ENCODE measurements at places on chromosomes 5 and 9. TPM values are rescaled to one million over a fixed set of nuclear protein-coding genes. Genes with fewer than 3 reads are reported as not detected.

The MIER3 gene
- total RNA-seq, result 21.0 TPM

The CCNO gene
- not detected for total RNA-seq

The PCDHB15 gene
- not detected for total RNA-seq

The MED10 gene
- 49.9 TPM for total RNA-seq

The PCDHB11 gene
- not detected for total RNA-seq

The SPATA9 gene
- total RNA-seq, result 1.4 TPM

The PGM5 gene
- not detected for total RNA-seq

The PIP5KL1 gene
- 2.7 TPM for total RNA-seq

The FAM78A gene
- total RNA-seq, result 46.2 TPM

- DNase-seq, result no peak
These were observed 1.6 kb downstream of the CENPP start for GRCh38 chr9:92327283-92327850.

DNA sequence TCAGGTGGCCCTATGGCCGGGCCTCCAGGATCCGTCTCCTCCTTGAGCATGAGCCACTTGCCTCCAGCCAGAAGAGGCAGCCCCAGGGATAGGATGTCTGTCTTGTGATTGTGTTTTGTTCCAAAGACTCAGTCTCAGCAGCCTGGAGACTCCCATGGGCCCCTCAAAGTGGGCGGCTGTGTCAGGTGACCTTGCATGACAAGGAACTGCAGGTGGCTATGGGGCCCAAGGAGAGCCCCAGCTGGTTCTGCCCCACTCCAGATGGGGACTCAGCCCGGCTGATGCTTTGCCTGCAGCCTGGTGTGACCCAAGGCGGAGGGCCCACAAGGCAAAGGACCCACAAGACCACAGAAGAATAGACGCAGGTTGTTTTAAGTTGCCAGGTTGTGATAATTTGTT is 284.3 kb upstream of the IRX4 start:
- no peak for DNase-seq

- DNase-seq, result no peak
These were observed 16.3 kb downstream of the XRCC4 start for GRCh38 chr5:83093692-83094091.

- DNase-seq, result no peak
These were observed 77.5 kb downstream of the CERT1 start for GRCh38 chr5:75433814-75434506.

- no peak for DNase-seq
These were observed 6.2 kb upstream of the GSN start for GRCh38 chr9:121261755-121262154.

GRCh38 chr9:126806336-126806735 is 1.5 kb downstream of the ZBTB43 start:
- DNase-seq, result no peak

DNA sequence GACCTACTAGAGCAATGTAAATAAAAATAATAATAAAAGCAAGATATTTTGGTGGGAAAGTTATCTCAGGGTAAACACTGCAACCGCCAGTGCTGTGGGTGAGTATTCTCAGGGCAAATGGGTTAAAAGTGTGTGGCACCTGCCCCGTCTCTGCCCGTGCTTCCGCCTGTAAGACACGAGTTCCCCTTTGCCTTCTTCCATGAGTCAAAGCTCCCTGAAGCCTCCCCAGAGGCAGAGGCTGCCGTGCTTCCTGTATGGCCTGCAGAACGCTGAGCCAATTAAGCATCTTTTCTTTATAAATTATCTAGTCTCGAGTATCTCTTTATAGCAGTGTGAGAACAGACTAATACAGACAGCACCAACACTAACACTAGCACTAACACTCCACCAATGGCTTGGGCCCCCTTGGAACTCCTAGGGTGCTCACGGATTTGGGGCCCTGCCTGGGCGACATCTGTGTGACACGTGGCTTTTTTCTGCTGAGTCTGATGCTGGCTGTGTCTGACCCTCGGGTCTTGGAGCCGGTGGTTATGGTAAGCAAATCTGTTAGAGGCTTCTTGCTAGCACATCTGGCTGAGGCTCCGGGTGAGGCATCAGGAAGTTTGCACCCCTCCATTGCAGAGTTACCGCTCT is 10.6 kb downstream of the PLEKHG4B start:
- no peak for DNase-seq

- DNase-seq, result no peak
These were observed 1.3 kb downstream of the NPDC1 start for GRCh38 chr9:137044502-137045177.

GRCh38 chr9:100670719-100671118 is 92.8 kb downstream of the CAVIN4 start:
- DNase-seq, result no peak

DNA sequence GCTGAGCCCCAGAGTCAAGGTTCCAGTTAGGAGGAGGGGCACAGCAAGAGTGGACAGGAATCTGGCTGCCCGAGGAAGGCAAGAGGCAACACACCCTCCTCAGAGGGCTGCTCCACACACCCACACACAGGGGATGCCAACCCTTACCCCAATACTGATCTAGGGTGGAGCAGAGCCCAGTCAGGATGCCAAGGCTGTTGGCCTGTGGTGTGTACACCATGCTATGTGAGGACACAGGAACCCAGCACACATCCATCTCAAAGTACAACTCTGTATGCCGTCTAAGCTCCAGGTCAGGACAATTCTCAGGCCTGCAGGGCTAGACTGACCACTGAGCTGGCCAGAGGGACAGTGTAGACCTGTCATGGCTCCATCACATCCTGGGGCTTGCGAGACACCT is 2.6 kb downstream of the SEPTIN8 start:
- DNase-seq, result no peak

GRCh38 chr5:103973669-103974068 is 411.1 kb upstream of the NUDT12 start:
- no peak for DNase-seq

GRCh38 chr5:3605298-3606010 is 9.8 kb downstream of the IRX1 start:
- DNase-seq, result no peak

DNA sequence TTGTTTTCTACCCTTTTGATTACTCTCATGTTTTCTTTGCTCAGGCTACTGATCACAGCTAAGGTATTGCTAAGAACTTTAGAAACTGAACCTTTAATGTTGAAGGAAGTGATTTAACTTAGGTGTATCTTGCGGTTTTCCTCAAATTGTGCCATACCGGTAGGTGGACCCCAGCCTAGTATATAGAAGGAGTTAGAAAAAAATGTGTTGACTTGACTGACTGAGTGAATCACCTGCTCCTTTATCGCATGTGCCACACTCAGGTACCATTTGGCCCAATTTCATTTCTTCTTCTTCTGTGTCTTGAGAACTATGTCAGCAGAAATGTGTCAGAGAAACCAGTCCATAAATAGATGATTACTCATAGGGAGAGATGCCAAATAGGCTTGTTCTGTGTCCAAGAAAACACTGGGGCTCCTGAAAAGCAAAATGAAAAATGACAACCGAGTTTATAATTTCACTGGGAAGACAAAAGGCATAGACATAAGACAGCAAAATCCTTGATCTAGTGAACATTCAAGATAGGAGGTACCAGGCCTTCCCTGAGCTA is 19.4 kb downstream of the PLPPR1 start:
- DNase-seq, result no peak

GRCh38 chr5:176719113-176719739 is 71.9 kb downstream of the TSPAN17 start:
- DNase-seq, result no peak

GRCh38 chr5:122864400-122864799 is 19.0 kb downstream of the SNX24 start:
- no peak for DNase-seq

DNA sequence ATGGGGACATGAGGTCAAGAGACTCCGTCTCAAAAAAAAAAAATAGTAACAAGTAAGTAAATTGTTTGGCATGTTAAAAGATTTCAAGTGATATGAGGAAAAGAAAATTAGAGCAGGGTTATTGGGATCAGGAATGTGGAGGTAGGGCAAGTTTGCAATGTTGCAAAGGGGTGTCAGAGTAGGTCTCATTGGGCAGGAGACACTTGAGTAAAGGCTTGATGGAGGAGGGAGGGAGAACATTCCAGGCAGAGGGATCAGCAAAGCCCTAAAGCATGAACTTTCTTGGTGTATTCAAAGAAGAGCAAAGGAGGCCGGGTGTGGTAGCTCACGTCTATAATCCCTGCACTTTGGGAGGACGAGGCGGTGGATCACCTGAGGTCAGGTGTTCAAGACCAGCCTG is 87.1 kb upstream of the HAND1 start:
- DNase-seq, result no peak

All from natural killer cell treated with Interleukin-12 subunit alpha and Interleukin-12 subunit beta and Interleukin-15 and Interleukin-18, amount 100 ng/mL, for 72 hours (primary cell).